Stimulated activated CD4-positive, alpha-beta T cell treated with anti-CD3 and anti-CD28 coated beads, Interleukin-2, amount 100 ng/mL, for 4 hours (primary cell): ENCODE measurements at places on chromosomes 13 and 19.
A peak's percentile ranks its signal among the peaks of the same experiment; 100 is the strongest.

DNA sequence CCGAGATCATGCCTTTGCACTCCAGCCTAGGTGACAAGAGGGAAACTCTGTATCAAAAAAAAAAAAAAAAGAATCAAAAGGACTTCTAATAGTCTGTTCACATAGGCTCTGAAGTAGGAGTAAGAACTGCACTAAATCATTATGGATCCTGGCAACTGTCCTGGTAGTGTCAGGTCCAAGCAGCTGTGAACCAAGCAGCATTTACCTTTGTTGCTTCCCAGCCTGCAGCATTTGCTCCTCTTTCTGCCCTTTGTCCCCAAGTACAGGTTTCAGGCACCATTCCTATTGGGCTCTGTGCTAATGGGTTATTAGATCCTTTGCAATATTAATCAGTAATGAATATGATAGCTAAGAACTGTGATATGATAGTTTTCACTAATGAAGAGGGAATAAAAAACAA lies 77.4 kb upstream of the NBEA start:
- no peak for DNase-seq

- DNase-seq = no peak
Observed at GRCh38 chr13:97116754-97117153, 105.4 kb upstream of the MBNL2 start.

GRCh38 chr13:113159701-113160100 lies 1.3 kb downstream of the PROZ start:
- no peak for DNase-seq

DNA sequence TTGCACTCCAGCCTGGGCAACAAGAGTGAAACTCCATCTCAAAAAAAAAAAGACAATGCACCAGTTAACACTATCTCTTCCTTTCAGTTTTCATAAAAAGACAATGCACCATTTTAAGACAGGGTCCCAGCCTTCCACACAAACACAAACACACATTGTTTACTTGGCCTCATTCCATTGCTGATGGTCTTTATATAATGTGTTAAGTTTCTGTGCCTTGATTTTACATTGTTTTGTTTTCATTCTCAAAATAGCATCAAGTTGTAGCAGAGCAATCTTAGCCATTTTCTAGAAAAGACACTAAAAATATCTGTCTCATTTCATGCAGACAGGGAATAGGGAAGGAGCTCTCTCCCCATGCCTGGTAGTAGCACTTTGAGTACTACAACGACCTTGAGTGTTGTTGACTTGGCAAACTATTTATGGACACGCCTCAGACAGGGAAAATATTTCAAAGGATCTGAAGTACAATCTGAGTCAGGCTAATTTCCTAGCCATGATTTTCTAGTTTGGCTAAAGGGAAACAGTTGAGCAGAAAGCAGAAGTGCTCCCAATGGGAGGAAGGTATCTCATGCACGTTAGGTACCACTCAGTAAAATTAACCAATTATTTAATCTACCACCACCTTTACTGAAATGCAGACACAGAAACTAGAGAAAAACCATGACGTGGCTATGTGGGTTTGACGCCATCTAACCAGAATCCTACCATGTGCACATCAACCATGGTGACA lies 120.6 kb downstream of the ABCC4 start:
- no peak for DNase-seq

DNA sequence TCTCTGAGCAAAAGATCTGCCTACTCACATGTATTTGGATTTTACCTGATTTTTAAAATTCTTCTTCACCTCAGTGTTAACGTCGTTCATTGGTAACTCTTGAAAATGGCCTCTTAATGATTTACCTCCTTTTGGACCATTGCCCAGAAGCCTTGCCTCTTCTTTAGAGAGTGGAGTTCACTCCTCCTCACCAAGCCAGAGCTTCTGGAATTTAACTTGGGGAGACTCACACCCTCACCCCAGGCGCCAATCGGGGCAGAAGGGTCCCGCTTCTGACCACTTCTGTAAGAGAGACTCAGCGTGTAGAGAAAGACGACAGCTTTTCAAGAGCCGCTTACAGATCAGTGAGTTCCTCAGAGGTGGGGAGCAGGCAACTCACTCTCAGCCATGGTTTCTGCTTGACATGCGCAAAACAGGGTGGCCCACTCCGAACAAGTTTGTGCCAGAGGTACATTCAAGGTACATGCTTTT lies 2.7 kb downstream of the PNMA8C start:
- no peak for DNase-seq

- DNase-seq = no peak
Observed at GRCh38 chr13:38656699-38657098, 30.2 kb upstream of the FREM2 start.

- no peak for DNase-seq
Observed at GRCh38 chr13:95656386-95657015, 12.0 kb upstream of the DZIP1 start.

- DNase-seq = no peak
Observed at GRCh38 chr13:39415008-39415802, 187.8 kb downstream of the LHFPL6 start.

- DNase-seq = no peak
Observed at GRCh38 chr13:69389899-69390298, 717.7 kb upstream of the ATXN8OS start.

DNA sequence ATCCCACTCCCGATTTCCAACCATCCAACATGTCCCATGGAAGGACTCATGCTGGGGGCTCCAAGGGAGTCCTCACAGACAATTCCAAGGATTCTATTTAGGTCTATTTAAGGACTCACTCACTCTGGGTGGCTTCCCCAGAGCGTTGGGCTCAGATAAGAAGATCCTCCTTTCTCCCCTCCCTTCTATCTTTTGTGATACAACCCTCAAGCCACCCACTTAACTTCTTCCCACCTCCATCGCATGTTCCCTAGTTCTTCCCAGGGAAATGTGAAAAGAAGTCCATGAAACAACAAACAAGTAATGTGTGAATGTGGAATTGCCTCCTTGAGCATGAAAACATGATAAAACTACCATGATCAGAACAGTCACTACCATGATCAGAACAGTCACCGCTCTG lies 29.4 kb downstream of the INSR start:
- DNase-seq = no peak

GRCh38 chr19:53868892-53869804 lies 1.5 kb downstream of the MYADM start:
- peak; percentile 74 for DNase-seq

GRCh38 chr13:75889427-75889826 lies 253.3 kb downstream of the LMO7 start:
- no peak for DNase-seq

DNA sequence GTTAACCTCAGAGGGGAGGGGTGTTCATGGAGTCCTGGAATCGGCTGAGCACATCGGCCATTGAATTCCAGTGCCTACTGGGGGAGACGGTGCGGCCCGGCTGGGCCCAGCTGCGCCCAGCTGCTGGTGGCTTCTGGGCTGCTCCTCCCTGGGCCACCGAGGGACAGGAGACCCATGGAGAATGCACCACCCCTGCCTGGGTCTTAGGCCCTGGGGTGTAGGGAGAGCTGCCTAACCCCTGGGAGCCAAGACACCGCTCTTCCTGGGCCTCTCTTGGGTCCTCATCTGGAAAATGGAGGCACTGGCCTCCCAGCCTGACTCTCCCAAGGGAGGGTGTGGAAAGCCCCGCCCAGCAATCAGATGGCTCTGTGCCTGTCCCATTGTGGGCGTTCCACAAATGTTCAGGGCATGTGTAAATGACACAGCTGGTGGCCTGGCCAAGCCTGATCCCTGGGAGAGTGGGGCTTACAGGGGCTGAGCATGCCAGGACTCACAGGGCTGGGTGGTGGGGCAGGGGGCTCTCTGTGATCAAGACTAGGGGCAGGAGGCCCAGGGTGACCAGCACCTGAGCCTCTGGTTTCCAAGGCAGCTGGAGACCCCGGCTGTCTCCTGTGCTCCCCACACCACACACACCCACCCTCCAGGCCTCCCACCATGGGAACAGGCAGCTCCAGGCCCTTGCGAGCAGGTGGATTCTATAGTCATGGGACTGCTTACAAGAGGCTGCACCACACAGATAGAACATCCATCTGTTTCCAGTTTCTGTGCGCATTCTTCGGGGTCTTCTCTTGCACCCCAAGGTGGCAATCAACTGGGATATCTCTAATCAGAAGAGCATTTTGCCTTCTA lies 150.9 kb downstream of the URI1 start:
- no peak for DNase-seq

GRCh38 chr13:23811366-23812062 lies 77.7 kb downstream of the MIPEP start:
- DNase-seq = no peak

DNA sequence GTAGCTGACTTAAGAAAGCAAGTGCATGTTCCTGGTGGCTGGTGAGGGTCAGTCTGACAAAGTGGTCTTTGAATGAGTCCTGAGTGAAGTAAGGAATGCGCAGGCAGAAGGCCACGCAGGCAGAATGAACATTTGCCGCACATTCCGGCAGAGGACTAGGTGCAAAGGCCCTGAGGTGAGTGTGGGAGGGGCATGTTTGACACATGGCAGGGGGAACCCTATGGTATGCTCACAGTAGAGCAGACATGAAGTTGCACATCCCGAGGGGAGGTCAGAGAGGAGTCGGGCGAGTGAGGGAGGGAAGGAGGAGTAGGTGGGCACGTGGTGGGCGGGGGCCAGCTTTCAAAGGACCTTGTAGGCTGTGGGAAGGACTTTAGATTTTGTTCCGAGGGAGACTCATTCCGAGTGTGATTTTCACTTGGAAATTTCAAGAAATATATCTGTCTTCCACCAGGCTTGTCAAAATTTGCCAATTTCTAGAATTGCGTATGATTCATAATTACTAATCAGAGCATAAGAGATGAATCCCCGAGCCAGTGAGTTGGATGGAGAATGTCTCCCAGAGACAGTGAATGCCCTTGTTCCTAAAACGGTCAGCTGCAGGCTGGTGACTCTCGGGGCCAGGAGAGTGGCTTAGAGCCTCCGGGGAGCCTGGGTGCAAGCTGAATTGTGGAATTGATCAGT lies 40.3 kb downstream of the ERICH6B start:
- no peak for DNase-seq

GRCh38 chr19:2560369-2560768 lies 84.4 kb downstream of the GADD45B start:
- no peak for DNase-seq

DNA sequence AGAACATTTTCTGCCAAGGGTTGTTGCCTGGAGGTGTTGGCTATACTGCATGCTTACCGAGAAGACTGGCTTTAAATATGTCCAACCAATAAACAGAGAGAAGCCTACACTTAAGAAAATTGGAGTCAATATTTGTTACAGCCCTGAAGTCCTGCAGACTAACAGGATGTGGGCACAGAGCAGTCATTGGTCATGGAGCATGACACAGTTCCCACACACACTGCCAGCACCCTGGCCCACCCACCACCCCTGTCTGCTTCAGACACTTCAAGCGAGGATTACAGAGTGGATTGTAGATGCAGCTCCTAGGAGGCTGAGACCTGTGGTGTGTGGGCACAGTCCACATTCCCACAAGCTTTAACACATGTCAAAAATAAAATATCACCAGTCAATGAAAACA lies 21.0 kb upstream of the SERP2 start:
- DNase-seq = no peak

DNA sequence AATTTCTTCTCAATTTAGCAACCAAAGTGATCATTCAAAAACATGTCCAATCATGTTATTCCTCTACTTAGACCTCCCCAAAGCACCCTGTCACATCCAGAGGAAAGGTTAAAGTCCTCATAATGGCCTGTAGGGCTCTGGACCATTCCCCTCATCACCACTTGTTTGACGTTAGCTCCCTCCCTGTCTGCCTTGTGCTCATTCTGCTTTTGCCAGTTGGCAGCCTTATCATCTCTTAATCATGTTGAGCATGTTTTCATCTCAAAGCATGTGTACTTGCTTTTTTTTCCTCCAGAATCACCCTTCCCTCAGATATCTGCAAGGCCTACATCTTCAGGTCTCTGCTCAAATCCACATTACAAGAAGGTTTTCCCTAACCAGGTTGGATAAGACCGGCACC lies 25.9 kb downstream of the UBAC2 start:
- DNase-seq = no peak

GRCh38 chr19:48333467-48334384 lies 8.4 kb downstream of the EMP3 start:
- DNase-seq = peak; percentile 91

DNA sequence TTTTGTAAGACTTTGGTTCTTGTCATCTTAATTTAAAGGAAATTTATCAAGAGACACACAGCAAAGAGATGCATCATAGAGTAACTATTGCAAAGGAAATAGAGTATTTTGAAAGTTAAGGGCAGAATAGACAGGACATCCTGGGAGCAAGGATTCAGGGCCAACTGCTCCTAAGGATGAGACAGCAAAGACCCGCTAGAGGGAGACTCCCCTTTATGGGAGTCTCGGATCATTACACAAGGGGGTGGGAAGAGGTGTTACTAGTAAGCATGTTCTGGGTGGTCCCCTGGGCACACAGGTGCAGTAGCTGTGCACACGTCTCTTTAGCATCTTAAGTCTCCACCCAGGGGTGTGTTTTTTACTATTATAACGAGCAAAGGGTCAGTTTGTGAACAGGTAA lies 9.6 kb downstream of the ZSCAN5C start:
- no peak for DNase-seq

GRCh38 chr13:103351035-103351828 lies 285.0 kb upstream of the SLC10A2 start:
- no peak for DNase-seq

- no peak for DNase-seq
Observed at GRCh38 chr13:50543782-50544181, 299.7 kb downstream of the DLEU7 start.

DNA sequence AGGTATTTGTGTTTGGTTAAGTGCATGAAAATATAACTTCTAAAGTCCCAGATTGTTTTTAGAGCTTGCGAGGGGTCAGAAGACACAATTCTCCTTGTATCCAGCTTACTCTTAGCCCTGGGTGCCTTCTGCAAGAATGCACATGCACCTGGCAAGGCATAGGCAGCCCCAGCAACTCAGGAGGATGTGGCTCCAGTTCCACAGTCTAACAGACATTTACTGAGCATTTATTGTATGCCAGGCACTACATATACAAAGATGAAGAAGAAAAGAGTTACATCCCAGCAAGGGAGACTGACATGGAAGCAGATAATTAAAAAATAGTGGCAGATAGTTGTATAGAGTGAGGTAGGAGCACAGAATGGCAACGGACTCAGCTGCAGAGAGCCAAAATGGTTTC lies 101.1 kb upstream of the FRY start:
- no peak for DNase-seq

DNA sequence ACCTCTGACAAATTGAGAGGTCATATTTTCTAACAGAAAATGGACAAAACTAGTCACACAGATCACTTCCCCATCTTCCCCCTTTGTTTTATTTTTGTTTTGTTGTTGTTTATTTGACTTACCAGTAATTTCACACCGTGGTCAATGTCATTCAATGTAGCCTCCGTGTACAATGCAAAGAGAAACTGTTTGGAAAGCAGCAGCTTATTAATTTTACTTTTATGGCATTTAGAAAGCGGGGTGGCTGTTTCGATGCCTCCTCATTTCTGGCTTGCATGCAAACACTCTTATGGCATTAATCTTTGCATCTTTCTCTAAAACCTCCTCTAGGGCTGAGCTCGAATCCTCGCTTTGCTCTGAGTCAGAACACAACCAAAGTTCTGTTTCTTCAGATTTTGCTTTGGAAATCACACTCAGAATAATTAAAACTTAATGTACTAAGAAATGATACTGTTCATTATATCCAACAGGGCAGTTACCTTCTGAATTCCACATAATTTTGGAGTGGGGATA lies 77.0 kb downstream of the ZNF536 start:
- DNase-seq = no peak
